ENCODE measurements at places on chromosomes 12 and 14.

DNA sequence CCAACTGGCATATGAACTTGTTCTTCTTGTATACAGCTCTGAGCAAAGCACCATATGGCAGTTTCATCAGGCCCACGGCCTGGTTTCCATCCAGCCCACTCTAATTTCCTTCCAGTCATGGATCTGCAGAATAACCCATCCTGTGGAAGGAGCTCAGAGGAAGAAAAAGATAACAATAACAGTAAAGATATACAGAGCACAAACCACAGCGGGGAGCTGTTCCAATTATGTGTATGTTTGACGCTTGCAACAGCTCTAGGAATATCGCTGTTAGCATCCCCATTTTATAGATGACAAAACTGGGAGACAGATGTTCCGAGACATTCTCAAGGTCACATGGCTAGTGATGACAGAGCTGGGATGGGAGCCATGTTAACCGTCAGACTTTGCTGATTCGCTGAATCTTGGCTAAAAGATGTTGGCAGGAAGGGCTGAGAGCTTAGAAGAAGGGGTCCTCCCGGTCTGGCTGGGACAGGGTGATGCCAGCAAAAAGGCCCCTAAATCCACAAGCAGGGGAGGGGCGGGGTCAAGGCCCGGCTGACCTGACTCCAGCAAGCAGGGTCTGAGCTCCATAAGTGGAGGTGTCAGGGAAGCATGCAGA, 34.4 kb upstream of the CIPC start:
- no peak for DNase-seq

- DNase-seq: no peak
These were observed 3.7 kb downstream of the DHRS7 start for GRCh38 chr14:60161196-60162107.

- no peak for DNase-seq
These were observed 224.2 kb downstream of the KCNC2 start for GRCh38 chr12:74985293-74985985.

- DNase-seq: no peak
These were observed 746.6 kb downstream of the VRK1 start for GRCh38 chr14:97543816-97544215.

GRCh38 chr14:49545716-49546115, 40.5 kb downstream of the RPS29 start:
- no peak for DNase-seq

DNA sequence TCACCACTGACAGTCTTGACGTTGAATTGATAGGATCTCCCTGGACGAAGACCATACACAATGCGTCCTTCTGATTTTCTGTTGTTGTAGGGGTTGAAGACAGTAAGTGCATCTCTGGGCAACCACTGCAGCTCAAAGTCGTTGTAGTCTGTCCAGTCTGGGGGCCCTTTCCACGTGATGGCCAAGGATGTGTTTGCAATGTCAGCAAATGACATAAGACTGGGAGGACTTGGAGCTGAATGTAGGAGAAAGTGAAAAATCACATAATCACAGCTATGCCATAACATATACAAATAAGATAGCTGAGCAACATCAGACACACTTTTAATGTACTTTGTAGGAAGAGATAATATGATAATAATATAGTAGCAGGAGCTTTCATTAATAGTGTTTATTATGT, 77.8 kb downstream of the PTPRB start:
- no peak for DNase-seq

GRCh38 chr12:9114946-9115345, 773 bp downstream of the A2M start:
- DNase-seq: no peak

- no peak for DNase-seq
These were observed 3.2 kb downstream of the KRT86 start for GRCh38 chr12:52277486-52278245.

DNA sequence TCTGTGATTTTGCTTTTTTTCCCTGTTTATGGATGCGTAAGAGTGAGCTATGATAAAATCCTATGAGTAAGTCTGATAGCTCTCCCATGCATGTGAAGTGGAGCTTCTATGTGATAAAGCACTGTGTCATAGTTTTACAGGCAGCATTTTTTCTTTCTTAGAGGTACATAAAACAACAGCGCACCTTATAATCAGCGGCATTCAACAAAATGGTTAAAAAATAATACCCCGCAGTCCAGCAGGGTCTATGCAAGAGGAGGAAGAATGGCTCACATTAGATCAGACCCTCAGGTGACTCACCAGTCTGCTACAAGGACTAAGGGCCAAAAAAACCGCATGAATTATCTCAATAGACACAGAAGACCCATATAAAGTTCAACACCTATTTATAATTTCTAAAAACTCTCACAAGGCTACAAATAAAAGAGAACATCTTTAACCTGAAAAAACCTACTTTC, 33.0 kb upstream of the TMEM179 start:
- no peak for DNase-seq

DNA sequence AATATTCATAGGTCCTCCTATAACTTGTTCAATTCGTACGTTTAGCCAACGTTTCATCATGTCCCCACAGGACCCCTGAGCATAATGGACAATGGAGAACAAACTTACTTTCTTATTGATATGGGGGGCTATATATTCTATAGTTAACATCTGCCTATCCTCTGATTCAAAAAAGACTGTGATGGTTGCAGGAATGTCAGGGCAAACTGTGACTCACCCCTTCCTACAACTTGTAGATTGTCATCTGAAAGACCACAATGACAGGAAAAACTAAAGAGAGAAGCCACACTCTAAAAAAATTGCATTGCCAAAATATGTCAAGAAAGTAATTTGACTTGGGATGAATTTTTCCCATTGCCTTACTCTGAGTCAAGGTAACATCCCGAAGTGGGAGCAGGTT, 50.8 kb downstream of the CATSPERB start:
- DNase-seq: no peak

GRCh38 chr12:51997136-51997535, 9.6 kb upstream of the TAMALIN start:
- no peak for DNase-seq

DNA sequence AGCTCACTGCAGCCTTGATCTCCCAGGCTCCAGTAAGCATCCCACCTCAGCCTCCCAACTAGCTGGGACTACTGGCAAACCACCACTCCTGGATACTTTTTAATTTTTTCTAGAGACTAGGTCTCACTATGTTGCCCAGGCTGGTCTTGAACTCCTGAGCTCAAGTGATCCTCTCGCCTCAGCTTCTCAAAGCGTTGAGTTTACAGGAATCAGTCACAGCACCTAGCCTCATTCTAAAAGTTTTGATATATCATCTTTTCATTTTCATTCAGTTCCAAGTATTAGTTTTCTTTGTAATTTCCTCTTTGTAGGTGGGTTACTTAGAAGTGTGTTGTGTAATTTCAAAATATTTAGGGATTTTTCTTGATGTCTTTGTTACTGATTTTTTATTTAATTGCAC, 9.6 kb downstream of the CBX5 start:
- no peak for DNase-seq

GRCh38 chr14:95776798-95777534, 63.0 kb upstream of the TCL1A start:
- DNase-seq: no peak

- no peak for DNase-seq
These were observed 7.8 kb downstream of the LRRK2 start for GRCh38 chr12:40232602-40233001.

DNA sequence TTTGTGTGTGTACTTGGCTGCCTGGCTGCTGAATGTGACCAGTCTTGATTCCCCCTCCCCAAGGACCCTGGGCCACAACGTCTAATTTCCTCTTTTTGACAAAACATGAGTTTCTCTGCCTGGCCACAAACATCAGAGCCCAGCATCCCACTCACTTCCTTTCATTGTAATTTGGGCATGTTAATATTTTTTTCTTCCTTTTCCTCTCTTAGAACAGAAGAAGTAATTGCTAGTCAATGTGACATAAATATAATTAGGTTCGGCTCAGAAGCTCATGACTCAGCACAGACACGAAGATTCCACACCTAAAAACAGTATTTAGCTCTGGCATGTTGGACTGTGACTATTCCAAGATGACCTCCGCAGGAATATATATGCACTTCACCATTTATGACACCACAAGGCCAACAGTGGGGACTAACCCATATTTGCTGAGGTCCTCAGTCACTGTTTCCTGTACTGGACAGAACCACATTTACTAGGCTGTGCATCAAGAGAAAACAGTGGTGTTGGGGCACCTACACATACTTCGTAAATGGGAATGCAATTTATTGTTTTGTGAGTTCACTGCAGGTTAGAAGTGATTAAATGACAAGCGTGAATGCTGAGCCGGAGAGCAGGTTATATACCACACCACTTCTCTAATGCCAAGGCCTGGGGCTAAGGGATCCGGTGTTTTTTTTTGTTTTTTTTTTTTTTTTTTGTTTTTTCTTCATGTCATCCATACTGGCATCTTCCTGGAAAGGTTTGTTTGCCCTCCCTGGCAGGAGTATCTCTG, 4.2 kb downstream of the GSG1 start:
- DNase-seq: no peak

- DNase-seq: no peak
These were observed 34.6 kb downstream of the BEGAIN start for GRCh38 chr14:100552524-100553125.

DNA sequence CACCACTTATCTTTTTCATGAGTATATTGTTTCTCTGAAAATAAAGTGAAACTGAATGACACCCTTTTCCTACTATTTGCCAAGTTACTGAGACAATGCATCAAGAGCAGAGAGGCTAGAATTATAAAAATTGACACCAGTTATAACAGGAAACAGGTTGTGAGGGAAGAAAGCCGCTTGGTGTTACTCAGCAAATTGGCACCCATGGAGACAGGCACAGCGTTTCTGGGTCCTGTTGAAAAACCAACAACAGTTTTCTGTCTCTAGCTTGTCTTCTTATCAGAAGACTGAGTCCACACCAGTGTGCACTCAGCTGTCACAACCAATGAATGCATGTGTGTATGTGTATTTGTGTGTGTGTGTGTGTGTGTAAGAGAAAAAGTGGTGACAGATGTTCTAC, 267.7 kb downstream of the KCNH5 start:
- no peak for DNase-seq

DNA sequence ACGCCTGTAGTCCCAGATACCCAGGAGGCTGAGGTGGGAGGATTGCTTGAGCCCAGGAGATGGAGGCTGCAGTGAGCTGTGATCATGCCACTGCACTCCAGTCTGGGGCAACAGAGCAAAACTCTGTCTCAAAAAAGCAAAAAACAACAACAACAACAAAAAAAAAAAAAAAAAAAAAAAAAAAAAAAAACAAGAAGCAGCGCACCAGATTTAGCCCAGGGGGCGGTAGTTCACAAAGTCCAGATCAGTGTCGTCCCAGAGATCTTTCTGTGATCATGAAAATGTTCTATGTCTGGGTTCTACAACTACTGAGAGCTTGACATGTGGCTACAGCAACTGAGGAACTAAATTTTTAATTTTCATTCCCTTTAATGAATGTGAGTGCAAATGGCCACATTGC, 27.4 kb downstream of the OAS2 start:
- DNase-seq: no peak

GRCh38 chr12:70005864-70006618, 181.0 kb downstream of the MYRFL start:
- no peak for DNase-seq

- no peak for DNase-seq
These were observed 101.3 kb downstream of the CACNA1C start for GRCh38 chr12:2154050-2154449.

GRCh38 chr12:15846887-15847286, 35.3 kb upstream of the STRAP start:
- no peak for DNase-seq

DNA sequence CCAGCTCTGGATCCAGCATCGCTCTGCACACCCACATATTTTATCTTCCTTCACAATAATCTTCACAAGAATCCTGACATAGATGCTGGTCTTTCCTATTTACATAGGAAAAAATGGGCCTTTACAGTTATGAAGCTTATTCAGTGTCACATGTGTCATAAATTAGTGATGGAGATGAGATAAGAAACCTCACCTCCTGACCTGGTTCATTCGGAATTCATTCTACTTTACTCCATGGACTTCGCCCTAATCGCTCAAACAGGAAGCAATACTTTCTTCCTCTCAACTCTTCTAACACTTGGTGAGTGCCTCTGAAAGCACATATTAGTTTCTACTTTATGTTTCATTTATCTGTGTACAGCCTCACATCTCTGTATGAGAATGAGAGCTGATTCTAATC, 12.0 kb upstream of the SINHCAF start:
- no peak for DNase-seq

DNA sequence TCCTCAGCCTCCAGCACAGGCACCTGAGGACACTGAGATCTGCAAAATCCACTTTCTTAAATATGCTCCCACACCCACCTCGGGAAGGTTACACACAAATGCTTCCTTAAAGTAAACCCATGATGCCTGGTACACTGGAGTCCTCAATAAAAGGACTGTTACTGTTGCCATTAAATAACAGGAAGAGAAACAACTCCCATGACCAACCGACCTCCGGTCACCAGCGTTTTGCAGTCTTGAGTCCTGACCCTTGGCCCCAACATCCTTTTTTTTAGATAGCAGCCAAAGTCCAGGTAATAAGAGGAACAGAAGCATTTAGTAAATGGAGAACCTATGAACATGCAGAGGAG, 42.4 kb downstream of the ITPK1 start:
- no peak for DNase-seq

GRCh38 chr14:65946494-65946893, 534.0 kb downstream of the FUT8 start:
- no peak for DNase-seq

- DNase-seq: no peak
These were observed 10.8 kb downstream of the SNRNP35 start for GRCh38 chr12:123468786-123469185.

DNA sequence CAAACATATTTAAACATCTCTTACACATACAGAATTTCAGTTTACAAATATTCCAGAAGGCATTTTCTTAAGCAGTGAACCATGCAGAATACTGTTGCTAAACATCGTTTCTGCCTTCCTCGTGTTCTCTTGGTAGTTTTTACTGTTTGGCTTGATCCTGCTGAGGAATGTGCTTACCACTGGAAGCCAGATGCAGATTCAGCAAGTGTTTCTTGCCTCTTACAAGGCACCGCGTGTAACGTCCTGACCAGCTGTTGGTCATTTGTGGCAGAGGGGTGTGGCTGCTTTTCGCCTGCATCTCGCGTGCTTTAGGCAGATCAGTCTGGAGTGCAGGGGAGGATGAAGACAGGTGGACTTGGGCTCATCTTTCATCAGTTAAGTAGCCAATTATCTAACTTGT, 12.4 kb downstream of the EIF2B1 start:
- no peak for DNase-seq

- DNase-seq: no peak
These were observed 926.9 kb downstream of the TMTC2 start for GRCh38 chr12:83613586-83614110.

DNA sequence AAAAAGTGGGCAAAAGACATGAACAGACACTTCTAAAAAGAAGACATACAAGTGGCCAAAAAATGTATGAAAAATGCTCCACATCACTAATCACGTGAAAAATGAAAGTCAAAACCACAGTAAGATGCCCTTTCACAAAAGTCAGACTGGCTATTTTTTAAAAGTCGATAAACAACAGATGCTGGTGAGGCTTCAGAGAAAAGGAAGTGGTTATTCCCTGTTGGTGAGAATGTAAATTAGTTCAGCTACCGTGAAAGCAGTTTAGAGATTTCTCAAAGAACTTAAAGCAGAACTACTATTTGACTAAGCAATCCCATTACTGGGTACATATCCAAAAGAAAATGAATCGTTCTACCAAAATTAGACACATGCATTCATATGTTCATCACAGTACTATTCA, 237.0 kb downstream of the KIF21A start:
- DNase-seq: no peak
